ENCODE measurements at places on chromosomes 12 and 14.

- DNase-seq = no peak
Measured at GRCh38 chr12:47299586-47299985, 219.8 kb upstream of the AMIGO2 start.

DNA sequence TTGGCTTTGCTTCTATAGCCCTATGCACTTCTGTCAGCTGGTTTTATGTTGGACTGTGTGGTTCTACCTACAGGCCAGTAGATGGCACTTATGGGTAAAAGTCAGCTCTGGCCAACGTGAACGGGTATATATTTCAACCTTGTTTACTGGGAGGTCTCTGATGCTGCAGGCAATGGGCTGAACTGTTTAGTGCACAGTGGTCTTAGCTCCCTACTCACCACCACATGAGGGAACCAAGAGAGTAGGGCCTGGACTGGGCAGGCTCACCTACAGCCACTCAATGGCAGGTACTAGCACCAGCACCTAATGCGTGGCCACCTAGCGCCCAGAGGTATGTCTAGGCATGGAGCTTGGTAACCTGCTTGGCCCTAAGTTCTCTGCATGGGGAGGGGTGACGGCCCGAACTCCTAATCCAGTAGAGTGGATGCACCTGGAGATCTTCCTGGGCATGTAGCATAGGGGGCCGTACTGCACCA, 481.8 kb downstream of the TMEM117 start:
- DNase-seq = no peak

GRCh38 chr12:93133361-93133760, 204.3 kb upstream of the EEA1 start:
- no peak for DNase-seq

GRCh38 chr14:35229792-35230089, 62.4 kb upstream of the PSMA6 start:
- DNase-seq = no peak

- DNase-seq = no peak
Measured at GRCh38 chr14:85118274-85118673, 411.7 kb upstream of the FLRT2 start.

DNA sequence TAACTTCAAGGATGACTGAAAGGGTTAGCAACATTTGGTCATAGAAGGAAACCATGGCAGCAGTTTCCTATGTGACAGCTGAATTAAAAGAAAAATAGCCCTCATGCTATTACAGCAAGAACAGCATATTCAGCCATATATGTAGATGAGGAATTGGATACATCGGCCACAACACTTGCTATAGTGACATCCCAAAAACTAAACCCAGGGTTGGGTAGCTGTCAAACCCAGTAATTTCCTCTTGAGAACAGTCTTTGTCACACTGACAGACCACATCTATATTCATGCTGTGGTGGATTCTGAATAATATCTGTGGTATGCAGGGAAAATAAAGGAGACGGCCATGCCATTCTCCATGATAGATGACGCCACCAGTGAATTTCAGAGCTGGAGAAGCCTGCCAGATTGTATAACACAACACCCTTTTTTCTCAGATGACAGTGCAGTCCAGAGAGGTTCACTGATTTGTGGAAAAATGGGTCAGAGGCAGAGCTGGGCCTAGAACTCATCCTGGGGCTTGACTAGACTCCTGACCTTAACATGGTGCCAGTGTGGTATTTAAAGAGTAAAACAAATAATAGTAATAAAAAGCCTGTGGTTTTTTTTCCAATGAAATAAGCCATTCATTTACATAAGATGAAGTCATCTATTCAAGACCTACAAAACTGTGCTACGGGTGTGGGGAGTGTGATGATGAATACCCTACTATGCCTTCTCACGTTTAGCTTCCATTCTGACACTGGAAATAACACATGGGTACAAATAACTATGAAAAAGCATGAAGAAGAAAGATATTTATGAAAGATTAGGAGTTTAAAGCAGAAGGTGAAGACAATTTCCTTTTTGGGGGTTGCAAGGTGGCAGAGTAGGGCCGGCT, 32.3 kb downstream of the EFCAB11 start:
- no peak for DNase-seq

- no peak for DNase-seq
Measured at GRCh38 chr14:76125511-76125910, 26.2 kb upstream of the GPATCH2L start.

DNA sequence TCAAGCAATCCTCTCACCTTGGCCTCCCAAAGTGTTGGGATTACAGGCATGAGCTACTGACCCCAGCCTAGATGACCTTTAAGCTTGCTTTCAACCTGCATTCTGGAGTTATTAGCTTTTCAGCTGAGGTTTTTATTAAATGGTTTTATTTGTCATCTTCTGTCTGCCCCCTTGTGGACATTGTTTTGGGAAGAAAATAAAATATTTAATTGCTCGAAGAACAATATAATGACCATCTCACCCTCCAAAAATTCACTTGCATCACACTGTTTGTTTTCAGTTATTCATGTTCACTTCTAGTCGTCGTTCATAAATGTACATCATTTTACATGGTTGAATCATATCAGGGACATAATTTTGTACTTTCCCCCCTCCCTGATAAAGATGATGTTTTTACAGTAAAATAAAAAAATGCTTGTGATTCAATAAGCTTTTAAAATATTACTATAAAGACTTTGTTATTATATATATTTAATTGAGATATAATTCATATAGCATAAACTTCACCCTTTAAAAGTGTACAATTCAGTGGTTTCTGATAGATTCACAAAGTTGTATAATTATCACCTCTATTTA, 10.1 kb upstream of the SPATS2 start:
- no peak for DNase-seq

- DNase-seq = no peak
Measured at GRCh38 chr14:29821661-29822429, 105.8 kb downstream of the PRKD1 start.

GRCh38 chr14:22882529-22883172, 371 bp upstream of the REM2 start:
- DNase-seq = no peak

DNA sequence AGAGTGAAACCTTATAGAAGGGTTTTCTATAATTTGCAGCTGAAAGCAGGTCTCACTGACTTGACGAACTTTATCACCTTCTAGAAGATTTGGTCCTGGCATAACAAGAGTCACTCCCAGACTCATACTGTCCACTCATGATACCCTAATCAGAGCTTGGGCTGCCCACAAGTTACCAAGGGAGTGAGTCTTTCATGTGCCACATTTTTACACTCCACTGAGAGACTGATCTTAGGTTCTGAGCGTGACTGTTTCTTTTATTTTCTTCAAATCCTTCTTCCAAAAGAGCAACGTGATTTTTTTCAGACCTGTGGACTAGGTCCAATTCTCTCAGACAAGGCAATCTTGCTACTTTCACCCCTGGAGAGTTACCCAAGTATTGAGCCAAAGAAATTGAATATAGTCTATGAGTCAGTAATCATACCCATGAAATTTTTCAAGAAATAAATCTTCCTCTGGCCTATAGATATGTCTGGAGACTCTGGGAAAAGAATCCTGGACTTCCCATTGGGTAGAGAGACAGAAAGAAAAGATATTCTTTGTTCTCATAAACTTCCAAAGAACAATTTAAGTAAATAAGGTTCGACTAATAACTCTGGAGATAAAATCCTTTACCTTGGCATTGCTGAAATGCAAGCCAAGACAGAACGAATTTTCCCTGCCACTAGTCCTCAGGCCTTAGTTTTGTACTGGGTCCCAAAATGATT, 26.9 kb downstream of the SIX1 start:
- DNase-seq = no peak

DNA sequence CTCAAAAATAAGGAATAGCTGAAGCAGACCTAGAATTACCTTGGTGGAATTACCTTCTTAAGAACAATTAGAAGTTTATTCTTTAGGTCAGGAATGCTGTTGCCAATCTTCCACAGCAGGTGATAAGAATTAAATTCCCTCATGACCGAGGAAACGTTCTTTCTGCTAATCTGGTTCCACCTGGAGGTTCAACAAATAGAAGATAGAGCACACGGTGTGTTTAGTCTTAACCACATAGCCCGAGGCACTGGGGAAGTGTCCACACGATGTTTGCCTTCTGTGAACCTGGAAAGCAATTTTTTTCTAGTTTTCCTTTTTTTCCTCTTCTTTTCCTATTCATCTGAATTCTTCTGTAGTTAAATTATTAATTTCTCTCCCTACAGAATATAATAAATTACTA, 906.9 kb downstream of the NRXN3 start:
- DNase-seq = no peak

DNA sequence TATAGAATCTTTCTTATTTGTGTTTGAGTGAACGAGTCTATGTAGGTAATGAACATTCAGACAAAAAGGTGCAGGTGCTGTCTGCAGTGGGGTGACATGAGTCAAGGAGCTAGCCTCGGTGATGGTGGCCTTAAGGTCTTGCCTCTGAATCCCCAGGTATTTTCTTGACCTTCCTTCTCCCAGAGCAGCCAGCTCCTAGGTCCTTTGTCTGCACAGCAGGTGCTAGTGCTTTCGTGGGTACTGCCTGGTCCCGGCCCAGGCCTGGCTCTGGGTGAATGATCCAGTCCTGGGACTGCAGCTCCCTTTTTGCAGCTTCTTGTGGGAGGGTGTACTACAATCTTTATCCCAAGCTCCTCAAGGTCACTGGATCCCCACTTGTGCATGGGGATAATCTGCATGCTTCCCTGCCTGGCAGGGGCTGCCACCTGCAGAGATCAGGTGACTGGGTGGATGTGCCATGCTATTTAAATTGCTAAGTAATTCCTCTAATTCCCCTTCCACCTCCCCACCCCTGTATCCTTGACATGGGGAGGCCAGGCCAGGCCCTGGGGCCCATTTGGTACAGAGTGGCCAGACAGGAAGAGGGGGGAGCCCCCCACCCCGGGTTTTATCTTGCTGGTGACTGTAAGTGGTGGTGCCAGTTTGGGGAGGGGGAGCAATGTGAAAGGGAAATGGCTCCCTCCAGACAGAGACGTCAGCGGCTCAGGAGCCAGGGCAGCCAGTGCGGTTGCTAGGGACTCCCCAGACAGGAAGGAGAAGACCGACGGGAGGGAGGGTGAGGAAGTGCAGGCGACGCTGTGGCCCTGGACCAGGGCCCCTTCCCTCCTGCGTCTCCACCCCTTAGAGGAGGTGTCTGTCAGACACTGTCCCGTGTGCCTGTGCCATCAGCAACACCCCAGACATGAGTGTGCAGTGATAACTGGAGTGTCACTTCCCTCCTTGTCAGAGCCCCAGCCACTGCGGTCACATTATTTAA, 6.7 kb downstream of the VASH1 start:
- DNase-seq = peak; percentile 71

DNA sequence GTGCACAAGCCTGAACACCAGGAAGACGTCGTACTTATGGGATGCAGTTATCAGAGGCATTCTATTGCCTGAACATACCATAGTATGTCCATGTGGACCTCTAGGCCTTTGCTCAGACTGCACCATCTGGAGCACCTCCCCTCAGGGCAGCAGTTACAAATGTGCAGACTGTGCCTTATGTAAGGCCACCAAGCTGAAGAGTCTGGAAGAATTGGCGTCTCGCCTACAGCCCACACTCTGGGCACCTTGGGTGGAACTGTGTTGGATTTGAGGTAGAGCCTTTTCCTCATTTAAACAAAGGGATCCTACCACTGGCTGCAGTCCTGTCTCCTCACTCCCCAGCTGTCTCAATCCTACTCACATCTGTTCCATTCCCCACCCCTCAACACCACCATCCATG, 204.3 kb upstream of the FRMD6 start:
- no peak for DNase-seq

DNA sequence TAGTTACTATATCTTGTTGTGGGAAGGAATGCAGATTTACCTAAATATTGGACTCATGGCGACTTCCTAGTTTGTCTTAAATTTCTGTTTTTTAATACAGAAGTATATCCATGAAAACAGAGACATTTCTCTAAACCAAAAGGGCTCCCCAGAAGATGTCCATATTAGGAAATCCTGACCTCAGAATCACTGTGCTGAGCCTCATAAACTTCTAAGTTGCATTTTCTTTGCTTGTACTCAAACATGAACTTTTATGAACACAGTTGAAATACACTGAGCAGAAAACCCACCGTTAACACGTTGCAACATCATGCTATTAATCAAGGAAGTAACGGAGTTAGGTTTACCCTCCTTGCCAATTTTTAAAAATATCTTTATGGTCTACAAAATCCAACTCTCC, 42.9 kb upstream of the NR2C1 start:
- no peak for DNase-seq

- no peak for DNase-seq
Measured at GRCh38 chr12:27958675-27959074, 13.9 kb downstream of the PTHLH start.

DNA sequence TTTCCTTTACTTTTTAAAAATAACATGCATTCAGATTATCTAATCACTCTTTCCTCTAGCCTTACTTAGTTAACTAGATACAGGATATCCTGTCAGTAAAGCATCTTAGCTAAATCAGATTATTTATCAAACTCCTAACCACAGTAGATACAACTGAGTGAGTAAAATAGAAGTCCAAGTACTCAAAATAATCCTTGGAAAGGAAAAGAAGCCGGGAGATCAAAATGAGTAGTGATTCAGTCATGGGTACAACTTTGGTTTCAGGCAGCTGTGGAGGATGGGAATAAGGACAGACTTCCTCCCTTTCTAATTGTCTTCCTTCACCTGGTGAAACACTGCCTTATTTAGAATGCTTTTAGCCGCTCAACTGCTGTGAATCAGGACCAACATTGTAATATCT, 29.4 kb downstream of the GNG2 start:
- DNase-seq = no peak
